Small intestine (tissue), 16 donors: ENCODE measurements at places on chromosomes 16 and 17. TPM values are rescaled to one million over a fixed set of nuclear protein-coding genes. Genes with fewer than 3 reads are reported as not detected.

The OR3A3 gene
- not detected for polyA plus RNA-seq

- no peak for DNase-seq
Measured at GRCh38 chr17:31829649-31830048, 29.4 kb downstream of the COPRS start.

The CRHR1 gene
- polyA plus RNA-seq = not detected

The RDM1 gene
- 4.5 TPM for polyA plus RNA-seq

- DNase-seq = no peak
Measured at GRCh38 chr16:68086860-68087268, 1.7 kb downstream of the NFATC3 start.

The KRT39 gene
- polyA plus RNA-seq = 0.03 TPM

GRCh38 chr17:45263477-45263860 lies 1.6 kb upstream of the SPATA32 start:
- DNase-seq = peak; percentile 68

The TBC1D3C gene
- polyA plus RNA-seq = 3.2 TPM

- DNase-seq = peak; percentile 31
Measured at GRCh38 chr17:17416007-17416399, 60.8 kb upstream of the MED9 start.

The MYL4 gene
- 5.5 TPM for polyA plus RNA-seq

The ORC6 gene
- 1.9 TPM for polyA plus RNA-seq

DNA sequence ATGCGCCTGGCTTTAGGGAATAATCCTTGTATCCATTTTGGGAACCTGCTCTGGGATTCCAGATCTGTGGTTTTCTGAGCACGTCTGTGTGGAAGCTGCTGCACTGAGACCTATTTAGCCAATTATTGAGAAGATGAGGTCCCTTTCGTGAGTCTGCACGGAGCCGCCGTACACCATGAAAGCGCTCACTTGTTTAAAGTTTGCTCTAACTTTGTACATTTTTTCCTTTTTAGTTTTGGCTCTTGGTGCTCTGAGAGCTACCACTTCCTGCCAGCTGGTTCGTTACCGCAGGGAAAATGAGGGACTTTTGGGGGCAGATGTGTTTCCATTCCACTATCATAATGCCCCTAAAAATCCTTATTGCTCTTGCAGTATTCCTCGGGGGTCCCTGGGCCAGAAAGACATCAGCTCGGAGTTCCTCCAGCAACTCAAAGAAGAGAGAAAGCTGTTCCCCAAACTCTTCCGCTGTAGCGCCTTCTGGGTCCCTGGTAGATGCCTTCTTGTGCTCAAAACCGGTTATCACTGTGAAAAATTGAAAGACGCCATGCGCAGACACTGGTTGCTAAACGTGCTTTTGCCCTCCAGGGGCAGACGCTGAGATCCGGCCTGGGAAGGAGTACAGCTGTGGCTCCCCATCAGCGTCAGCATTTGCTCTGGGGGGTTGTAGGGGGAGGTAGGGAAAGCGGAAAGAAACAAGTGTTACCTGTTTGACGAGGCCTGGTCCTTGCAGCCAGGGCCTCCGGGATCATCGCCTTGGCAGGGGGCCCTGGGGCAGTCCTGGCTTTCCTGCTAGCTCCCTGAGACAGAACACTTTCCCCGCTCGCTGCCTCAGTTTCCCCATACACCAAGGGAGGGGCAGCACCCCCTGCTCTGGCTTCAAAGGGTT lies 238.1 kb downstream of the MRTFB start:
- no peak for DNase-seq

The SPHK1 gene
- 1.0 TPM for polyA plus RNA-seq

DNA sequence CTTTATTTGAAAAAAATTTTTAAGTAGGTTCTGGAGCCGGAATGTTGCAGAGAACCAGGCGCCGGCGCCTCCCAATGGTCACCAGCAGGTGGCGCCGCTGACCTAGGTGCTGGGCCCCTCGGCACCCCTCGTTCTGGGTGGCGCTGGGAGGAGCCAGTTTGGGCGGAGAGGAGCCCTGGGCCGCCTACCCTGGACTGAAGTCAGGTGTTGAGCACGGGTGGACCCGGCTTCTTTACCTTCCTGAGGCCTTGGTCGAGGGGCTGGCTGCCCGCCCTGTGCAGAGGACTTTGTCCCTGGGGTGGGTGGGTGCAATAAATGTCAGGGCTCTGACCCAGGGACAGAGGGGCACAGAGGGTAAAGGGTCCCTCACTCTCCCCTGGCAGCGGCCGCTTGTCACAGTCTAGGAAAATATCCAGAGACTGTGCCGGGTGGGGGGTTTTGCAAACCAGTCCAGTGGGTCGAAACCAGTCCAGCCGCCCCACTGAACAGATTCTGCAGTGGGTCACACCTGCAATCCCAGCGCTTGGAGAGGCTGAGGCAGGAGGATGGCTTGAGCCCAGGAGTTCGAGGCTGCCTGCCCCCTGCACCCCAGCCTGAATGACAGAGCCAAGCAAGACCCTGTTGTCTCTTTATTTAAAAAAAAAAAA lies 30.1 kb upstream of the TNFRSF13B start:
- peak; percentile 73 for DNase-seq

- peak; percentile 63 for DNase-seq
Measured at GRCh38 chr17:15654886-15655561, 29.1 kb downstream of the TRIM16 start.

DNA sequence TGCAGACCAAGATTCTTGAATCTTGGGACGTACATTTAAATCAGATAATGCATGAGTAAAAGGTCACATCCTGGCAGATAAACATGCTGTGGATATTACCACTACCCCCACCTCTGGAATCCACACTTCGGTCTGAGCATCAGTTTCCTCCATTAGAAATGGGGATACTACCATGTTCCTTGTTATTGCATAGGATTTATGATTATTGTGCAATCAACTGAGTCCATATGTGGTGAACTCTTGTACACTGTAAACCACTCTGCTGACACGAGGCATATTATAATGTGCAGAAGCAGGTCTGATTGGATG lies 108.7 kb downstream of the VAT1L start:
- no peak for DNase-seq

DNA sequence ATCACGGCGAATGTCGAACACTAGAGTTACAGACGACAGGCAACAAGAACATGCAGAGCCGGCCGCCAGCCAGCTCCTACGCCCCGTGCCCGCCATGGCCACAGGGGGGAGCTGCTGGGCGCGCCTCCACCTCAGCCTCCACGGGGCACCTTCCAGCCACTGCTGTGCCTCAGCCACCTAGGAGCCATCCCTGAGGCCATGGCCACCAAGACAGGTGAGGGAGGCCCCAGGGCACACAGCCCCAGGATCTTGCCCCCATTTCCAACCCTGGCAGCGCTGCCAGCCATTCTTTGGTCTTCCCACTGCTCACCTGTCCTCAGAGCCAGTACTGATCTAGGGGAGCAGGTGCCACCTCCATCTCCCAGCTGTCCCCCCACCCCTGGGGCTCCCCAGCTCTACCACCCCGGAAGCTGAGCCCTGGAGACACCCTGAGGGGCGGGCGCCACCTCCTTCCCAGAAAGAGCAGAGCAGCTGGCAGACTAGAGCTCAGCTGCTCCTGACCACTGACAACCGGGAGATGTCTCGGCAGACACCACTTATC lies 11.8 kb downstream of the GNPTG start:
- DNase-seq = peak; percentile 73

DNA sequence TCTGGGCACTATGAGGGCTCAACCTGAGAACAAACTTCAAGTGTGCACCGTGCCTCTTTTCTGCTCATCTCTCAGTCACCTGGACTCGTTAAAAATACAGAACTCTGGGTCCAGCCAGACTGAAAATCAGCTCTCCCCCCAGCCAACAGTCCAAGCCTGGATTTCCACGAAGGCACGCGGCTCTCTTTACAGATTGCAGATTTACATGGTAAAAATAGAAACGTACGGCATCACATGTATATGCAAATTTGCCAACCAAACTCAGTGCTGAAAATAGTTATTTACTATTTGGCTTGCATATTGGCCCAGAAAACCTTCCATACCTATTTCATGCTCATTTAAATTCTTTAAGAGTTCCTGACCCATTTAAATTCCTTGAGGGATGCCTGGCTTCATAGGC lies 315.8 kb downstream of the MAF start:
- no peak for DNase-seq

DNA sequence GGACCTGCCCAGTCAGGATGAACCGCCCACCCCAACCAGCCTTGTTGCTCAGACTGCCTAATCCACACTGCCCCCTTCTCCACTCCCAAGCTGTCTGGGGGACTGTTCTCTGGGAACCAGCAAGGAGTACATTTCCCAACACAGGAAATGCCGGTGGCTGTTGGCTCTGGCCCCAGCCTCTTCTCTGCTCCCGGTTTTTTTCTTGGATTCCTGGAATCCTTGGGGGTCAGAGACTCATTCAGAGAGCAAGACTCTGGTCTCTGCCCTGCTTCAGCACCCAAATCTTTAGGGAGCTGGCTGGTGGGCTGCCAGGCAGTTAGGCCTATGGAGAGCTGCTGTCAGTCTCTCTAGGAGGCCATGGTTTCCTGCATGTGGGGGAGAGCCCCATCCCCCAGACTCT lies 10.8 kb upstream of the MTMR4 start:
- no peak for DNase-seq

DNA sequence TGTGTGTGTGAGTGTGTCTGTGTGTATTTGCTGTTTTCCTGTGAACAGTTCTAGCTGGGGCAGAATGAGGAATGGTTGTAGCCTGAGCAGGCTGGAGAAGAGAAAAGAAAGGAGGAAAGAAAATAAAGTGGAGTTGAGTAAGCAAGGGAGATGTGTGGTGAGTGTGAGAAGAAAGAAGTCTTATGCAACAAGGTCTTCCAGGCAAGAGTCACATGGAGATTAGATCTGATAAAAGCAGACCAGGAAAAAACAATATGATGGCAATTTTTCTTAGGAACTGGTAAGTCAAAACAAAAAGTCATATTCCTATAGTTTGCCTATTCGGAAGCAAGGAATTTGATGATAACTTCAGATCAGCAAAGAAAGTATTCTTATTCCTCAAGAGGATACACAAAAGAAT lies 125.0 kb downstream of the HS3ST3A1 start:
- no peak for DNase-seq

DNA sequence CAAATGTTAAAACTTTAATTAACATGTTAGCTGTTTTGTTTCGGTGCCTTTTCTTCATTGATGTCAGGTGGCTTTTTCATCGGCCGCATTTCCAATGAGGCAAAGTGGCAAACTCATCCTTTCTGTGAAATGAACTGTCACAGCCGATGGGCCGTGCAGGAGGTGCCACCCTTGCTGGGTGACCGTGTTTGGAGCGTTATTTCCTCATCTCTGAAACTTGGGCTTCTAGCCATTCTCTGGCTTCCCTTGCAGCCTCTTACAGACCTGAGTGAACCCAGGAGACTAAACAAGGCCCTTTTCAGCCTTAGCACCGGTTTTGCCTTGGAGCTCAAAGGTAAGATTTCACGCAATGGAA lies 42.2 kb upstream of the PRSS54 start:
- peak; percentile 6 for DNase-seq

The TNFSF13 gene
- 107 TPM for polyA plus RNA-seq

- DNase-seq = no peak
Measured at GRCh38 chr16:12416136-12416787, 387.4 kb downstream of the CPPED1 start.

- DNase-seq = no peak
Measured at GRCh38 chr17:39485555-39485954, 24.3 kb downstream of the CDK12 start.

DNA sequence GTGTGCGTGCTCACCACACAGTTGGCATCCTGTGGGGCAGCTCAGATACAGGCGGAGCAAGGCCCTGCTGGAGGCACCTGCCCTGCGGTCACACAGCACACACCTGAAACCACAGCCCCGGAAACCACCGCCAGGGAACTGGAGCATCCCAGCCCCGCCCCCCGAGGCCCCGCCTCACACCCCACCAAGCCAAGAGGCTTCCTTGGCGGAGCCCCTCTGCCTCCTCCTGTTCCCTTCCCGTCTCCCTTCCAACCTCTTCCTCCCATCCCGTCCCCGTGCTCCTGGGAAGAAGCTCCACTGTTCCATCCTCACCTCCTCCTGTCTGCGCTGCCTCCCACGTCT lies 205.5 kb downstream of the NTN1 start:
- DNase-seq = no peak

The AARSD1 gene
- 39.4 TPM for polyA plus RNA-seq

GRCh38 chr16:86211800-86212199 lies 298.5 kb upstream of the FOXF1 start:
- no peak for DNase-seq

The CDRT15 gene
- not detected for polyA plus RNA-seq

- no peak for DNase-seq
Measured at GRCh38 chr17:10349403-10349802, 23.4 kb downstream of the MYH13 start.

The SGSM2 gene
- 32.2 TPM for polyA plus RNA-seq

DNA sequence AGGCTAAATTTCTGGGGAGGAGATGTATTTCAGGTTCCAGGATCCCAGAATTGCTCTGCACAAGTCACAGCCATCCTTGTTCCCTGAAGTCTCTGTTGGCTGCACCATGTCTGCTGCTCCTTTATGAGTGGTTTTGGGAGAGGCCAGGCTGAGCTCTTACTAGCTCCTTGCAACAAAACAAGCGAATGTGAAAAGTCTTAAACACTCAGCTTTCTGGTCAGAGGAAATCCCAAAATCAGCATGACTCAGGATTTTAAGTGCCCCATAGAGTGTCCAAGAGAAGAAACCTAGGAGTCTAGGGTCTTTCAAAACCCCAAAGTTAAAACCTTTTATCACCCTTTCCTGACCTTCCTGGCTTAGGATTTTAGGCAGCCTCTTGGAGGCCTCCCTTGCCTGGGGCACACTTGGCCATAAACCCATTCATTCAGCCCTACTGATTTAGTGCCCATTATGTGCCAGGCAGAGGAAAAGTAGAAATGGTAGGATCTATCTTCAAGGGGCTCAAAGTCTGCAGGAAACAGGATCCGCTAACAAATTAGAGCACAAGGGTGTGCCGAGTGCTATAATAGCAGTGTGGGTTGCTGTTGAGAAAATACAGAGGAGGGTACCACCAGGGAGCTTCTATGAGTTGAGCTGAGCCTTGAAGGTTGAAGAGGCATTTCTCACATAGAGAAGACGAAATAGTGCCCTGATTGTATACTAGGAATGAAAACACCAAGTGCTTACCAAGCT lies 36.9 kb downstream of the SOST start:
- DNase-seq = no peak

DNA sequence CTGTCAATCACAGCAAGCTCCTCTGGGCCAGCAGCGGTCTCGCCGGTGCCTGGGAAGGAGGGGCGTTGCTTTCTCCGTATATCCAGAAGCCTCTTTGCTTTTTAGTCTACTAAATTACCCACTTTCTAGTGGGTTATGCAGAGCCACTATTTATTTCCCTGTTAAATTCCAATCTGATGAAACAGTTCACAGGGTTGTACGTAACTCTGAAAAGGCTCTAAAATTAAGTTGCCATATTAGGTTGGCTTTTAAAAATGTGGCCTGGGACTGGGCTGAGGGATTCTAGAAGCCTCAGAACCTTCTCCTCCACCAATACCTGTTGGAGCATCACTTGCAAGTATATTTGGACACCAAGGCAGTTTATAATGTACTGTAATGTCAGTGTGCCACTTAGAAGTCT lies 27.2 kb downstream of the MARCHF10 start:
- DNase-seq = no peak

GRCh38 chr17:60724647-60725046 lies 47.0 kb downstream of the BCAS3 start:
- no peak for DNase-seq

- DNase-seq = no peak
Measured at GRCh38 chr17:17511881-17512858, 16.0 kb upstream of the RASD1 start.

GRCh38 chr16:85881436-85881835 lies 17.5 kb upstream of the IRF8 start:
- DNase-seq = no peak

The LRRC37B gene
- 9.2 TPM for polyA plus RNA-seq

GRCh38 chr17:40910441-40910841 lies 25.4 kb upstream of the KRT20 start:
- no peak for DNase-seq
